ENCODE measurements at places on chromosomes 16 and 17.

- DNase-seq: no peak
Observed at GRCh38 chr16:82990155-82990554, 363.4 kb downstream of the CDH13 start.

GRCh38 chr17:77847221-77848085 is 111.0 kb upstream of the TNRC6C start:
- DNase-seq: no peak

DNA sequence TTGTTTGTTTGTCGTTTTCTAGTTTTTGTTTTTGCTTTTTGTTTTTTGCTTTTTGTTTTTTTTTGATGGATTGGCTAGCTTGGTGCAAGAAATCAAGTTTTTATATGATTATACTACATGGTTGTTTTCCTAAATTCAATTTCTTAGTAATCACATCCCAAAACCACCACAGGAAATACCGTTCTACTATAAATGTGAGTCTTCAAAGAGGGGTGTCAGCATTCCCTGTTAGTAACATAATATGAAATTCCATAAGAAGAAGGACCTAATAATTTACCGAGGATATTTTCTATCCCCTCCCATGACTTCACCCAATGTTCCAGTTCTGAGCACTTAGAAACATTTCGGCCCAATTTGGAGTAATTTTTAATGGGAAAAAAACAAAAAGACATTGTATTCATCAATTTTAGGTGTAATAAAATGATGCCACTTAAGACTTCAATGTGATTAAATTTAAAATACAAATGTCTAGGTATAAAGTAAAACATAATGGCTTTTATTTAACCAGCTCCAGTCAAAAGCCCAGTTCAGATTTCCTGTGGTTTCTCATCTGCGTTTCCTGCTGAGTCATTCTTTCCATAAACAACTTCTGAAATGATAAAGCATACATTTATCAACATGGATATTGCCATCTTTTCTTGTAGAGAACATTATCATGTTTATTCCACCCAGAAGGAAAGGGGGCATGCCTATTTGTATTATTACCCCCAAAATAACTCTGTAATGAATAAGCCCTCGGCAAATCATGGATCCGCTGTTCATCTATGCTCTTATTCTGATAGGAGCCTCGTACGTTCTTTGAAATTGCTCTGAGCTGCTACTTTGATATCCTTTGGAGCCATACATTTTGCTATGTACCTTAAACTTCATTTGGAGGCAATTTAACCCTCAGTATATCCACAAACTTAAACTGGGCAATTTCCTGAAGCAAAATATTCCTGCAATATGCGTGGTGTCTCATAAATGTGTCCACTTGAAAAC is 28.1 kb downstream of the HSBP1 start:
- no peak for DNase-seq

GRCh38 chr17:49106321-49107210 is 26.0 kb upstream of the B4GALNT2 start:
- DNase-seq: no peak

DNA sequence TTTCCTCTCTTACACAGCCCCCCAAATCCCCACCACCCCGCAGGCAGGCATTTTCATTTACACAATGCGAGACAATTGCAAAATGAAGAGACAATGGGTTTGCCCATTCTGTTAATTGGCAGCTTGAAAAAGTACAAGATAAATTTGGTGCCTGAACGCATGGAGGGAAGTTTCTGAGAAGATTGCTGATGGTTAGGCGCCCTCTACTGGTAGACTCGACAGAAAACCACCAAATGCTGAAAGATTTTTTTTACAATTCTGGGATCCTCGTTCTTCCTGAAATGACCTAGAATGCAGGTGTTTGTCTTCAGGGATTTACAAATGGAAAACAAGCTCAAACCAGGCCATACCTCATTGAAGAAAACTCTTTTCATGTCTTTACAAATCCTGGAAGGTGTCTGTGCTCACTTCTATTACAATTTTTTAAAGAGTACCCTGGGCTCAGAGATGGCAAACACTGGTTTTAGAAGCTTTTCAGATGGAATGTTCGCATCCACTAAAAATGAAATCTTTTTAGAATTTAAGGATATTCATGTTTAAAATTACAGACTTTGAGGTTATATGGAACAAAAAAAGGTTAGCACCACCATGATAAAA is 338.5 kb downstream of the PMP22 start:
- peak; percentile 40 for DNase-seq

GRCh38 chr16:17984810-17985209 is 351.7 kb downstream of the NPIPA8 start:
- DNase-seq: no peak

- no peak for DNase-seq
Observed at GRCh38 chr16:240559-240958, 5.9 kb downstream of the FAM234A start.

DNA sequence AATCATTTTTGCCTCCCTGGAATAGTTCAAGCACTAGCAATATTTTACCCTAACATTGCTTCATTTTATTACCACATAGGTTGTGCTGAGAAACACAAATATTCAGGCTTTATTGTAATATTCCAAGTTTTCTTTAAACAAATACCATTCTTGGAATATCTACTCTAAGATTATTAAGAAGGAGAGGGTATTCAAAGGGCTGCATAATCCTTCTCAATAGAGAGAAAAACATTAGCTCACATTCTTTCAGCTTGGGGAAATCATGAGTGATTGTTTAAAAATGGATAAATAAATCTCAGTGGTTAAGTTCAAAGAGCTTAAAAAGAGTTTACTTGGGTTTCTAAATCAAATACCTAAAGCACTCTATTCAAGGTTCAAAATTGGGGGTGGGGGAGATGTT is 111.9 kb upstream of the CORO6 start:
- DNase-seq: no peak

- no peak for DNase-seq
Observed at GRCh38 chr17:5509482-5509881, 23.1 kb downstream of the MIS12 start.
